NCI-H1417 (cell line): ENCODE measurements at places on chromosomes 1 and 21.

DNA sequence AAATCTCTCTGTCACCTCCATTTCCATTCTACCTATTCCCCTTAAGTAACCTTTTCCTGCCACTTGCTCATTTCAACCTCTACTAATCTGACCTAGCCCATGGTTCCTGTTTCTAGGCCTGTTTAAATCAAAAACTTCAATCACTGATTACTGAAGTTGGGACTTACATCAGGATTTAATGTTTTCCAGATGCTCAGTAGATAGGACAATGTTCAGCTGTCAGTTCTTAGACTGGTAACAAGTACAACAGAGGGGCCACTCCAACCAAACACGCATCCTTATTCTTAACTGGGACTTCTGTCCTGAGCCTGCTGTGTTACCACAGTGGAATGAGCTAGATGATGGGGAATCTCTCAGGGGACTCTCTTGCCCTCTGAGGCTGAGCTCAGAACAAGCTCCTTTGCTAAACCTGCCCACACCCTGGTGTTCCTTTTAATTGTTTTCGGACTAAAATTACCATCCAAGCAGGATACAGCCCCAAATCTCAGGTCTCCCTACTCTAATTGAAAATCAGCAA lies 974.6 kb downstream of the TTLL7 start:
- no peak for DNase-seq

- DNase-seq: no peak
Observed at GRCh38 chr1:23208527-23208926, 8.8 kb downstream of the HTR1D start.

GRCh38 chr1:13708380-13708982 lies 8.5 kb downstream of the PRDM2 start:
- DNase-seq: no peak

- DNase-seq: no peak
Observed at GRCh38 chr1:27595597-27595996, 8.3 kb downstream of the AHDC1 start.

GRCh38 chr1:6037338-6037762 lies 8.3 kb upstream of the KCNAB2 start:
- peak; percentile 9 for DNase-seq

- no peak for DNase-seq
Observed at GRCh38 chr1:196951711-196952394, 8.3 kb downstream of the CFHR2 start.

DNA sequence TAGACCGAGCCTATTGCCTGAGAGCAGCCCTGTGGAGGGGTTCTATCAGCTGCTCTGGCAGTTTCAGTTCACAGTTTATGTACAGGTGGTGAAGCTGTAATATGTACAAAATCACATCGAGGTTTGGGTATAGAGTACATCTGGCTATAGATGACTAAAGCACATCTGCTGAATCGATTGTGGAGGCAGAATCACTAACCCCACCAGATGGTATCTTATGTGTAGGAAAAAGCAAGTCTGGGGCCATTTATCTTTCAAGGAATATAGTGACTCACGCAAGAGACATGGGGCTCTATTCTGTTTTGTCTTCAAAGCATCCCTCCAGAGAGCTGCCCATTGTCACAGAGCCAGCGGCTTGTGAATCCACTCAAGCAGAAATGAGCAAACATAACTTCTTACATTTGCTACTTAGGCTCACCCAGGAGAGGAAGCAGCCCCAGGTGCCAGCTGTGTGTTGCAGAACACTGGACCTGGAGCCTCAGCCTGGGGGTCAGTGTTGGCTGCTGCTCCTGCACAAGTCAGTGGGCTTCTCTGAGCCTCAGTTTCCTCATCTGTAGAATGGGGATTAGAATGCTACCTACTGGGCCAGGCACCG lies 21.3 kb downstream of the MIIP start:
- DNase-seq: peak; percentile 17

- DNase-seq: peak; percentile 9
Observed at GRCh38 chr21:25895565-25896205, 160.9 kb downstream of the GABPA start.

DNA sequence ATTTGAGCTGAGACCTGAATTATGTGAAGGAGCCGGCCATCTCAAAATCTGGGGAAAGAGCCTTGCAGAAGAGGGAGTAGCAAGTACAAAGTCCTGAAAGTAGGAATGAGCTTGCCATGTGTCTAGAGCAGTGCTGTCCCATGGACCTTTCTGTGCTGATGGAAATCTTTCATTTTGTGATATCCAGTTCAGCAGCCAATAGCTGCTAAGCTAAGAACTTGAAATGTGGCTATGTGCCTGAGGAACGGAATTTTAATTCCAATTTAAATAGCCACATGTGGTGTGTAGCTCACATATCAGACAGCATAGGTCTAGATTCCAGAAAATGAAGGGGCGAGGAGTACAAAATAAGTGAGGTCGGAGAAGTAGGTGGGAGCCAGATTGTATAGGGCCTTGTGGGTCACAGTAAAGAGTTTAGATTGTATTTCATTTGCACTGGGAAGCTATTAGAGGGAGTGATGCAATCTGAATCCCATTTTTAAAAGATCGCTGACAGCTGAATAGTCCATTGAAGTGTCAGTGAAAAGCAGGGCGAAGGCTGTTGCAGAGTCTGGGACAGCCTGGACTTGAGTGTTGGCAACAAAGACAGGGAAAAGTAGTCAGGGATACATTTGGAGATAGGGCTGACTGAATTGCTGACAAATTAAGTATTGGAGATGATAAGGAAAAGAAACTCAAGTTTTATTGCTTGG lies 80.3 kb downstream of the TMEM200B start:
- DNase-seq: no peak

DNA sequence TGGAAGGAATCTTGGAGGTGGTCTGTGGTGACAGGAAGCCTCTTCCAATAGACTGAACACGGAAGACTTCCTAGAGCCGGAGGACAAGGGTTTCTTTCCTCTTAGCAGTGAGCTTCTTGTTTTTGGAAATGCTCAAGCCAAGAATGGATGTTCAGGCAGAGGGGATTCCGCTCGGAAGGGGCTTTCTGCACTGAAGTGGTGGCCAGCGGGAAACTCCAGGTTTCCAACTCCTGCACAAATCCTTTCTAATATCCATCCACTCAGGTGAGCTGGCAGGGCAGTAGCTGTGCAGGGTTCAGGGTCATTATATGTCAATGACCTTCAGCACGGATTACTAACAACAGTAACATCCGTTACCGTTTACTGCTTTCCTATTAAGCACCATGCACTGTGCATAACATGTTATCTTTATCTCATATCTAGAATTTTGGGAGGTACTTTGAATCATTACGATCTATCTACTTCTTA lies 573 bp upstream of the CPT2 start:
- DNase-seq: no peak

GRCh38 chr1:24186993-24187790 lies at the start of gene IFNLR1:
IFNLR1 (minus strand) TSS chr1:24187289; CDS start chr1:24187248, 41 bp downstream.
- DNase-seq: peak; percentile 74

- DNase-seq: no peak
Observed at GRCh38 chr1:22110016-22110415, 32.9 kb downstream of the WNT4 start.

DNA sequence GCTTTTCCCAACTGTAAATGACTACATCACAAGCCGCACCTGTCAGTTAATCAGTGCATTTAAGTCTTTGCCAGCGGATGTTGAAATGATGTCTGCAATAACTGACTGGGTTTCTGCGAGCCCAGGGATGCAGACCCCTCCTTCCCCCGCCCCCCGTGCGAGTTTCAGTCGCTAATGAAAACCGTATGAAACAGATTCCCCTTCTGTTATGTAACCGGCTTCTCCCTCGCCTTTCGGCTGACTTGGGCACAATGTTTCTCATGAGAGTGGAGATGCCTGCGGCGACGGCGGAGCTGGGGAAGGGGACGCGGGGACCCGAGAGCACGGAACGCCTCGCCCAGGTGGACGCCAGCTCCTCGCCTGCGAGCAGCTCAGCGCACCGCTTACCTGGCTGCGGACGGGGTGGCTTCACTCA lies 753 bp downstream of the KCNJ6 start:
- peak; percentile 85 for DNase-seq

DNA sequence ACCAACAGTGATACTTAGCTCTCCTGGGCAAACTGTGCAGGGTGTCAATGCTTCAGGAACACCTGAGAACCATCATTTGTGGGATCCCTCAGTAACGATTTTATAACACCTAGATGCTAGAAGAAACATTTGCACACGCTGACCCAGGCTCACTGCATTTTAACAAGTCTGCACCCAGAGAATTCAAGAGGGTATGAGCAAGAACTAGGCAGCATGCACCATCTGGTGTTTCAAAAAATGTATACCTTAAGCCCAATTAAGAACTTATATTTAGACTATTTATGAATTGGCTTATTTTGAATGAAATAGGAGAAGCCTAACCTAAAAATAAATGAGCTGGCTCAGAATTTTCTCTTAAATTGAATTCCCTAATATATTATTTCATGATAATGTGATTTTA lies 400.5 kb downstream of the GPATCH2 start:
- no peak for DNase-seq

DNA sequence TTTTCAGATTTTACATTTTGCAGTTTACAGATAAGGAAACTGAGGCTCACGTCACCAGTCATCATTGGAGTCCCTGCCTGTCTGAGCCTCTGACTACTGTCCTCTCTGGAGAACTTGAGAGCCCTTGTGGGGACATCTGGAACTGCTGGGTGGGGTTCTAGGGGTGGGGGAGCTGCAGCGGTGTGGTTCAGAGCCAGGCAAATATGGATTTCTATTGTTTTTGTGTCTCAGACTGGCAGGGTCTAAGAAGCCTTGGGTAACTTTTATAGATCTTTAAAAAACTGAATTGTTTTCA lies 46.9 kb downstream of the IER5 start:
- DNase-seq: peak; percentile 64

GRCh38 chr1:109263234-109263596 lies 13.9 kb downstream of the CELSR2 start:
- DNase-seq: peak; percentile 92

GRCh38 chr1:114009393-114009792 lies 30.1 kb downstream of the OLFML3 start:
- no peak for DNase-seq

GRCh38 chr1:155078469-155079209 lies at the start of gene EFNA3:
EFNA3 (plus strand) TSS chr1:155078837; CDS start chr1:155078942, 105 bp downstream.
- peak; percentile 82 for DNase-seq

- DNase-seq: peak; percentile 15
Observed at GRCh38 chr1:234605983-234606783, 3.8 kb downstream of the IRF2BP2 start.

GRCh38 chr1:119136401-119136800 lies 4.1 kb downstream of the WARS2 start:
- no peak for DNase-seq

GRCh38 chr1:171128463-171128862 lies 37.8 kb downstream of the FMO3 start:
- DNase-seq: no peak

DNA sequence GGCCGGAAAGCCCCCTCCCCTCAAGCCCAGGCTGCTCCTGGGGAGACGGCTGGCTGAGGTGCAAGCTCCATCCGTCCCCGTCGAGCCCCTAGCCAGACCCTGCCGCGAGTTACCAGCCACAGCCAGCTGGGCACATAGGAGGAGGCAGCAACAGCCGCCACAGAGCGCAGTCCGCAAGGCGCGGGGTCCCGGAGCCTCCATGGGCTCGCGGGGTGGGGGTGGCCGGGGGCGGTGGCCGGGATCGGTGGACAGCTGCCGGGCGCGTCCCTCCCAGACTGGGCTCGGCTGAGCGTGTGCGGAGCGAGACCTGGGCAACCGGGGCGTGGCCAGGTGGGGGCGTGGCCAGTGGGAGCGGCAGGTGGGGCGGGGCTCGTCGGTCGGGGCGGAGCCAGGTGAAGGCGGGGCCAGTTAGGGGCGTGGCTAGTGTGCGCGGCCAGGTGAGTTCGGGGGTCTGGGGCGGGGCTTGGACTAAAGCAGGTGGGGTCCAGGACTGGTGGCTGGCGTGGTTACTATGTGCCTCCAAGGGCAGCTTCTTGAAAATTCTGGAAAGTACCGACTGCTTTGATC lies at the start of gene CD164L2:
CD164L2 (minus strand) TSS at position 295 of the 567 bp plus-strand sequence; CDS start at position 201, 94 bp downstream.
- DNase-seq: peak; percentile 59

DNA sequence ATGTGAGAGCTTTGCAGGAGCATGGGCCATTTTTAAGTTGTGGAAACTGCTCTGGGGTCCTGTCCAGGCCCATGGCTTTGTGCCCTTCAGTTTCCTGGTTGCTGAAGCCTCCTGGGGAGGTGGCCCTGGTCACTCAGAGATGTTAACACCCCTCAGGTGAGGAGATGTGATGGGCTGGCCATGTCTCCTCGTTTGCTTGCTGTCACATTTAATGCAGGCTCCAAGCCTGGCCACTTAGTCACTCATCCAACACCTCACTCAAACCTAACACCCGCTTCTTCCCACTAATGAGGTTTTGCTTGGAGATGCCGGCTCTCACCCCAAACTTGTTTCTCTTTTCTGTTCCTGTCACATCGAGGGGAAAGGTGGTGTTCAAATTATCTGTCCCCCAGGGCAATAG lies 192.7 kb downstream of the PTPRU start:
- no peak for DNase-seq

GRCh38 chr1:172388490-172388889 lies 32.0 kb upstream of the C1orf105 start:
- no peak for DNase-seq

DNA sequence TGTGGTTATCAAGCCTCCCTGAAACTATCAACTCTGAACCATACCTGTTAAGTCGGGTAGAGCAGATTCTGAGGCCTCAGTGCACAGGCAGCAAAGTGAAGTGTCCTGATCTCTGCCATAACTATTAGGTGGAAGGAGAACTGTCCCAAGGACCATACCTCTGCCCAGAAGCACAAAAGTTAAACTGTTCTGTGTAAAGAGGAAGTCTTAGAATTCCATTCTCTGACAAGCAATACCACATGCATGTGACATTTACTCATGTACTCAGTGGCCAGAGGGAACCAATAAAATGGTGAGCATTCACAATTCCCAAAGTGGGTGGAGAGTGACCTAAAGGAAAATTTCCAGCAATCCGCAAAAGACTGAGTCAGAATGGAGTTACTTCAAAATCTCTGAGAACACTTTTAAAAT lies 61.0 kb downstream of the TOR3A start:
- no peak for DNase-seq

GRCh38 chr1:64077281-64077940 lies 126.0 kb upstream of the UBE2U start:
- no peak for DNase-seq

DNA sequence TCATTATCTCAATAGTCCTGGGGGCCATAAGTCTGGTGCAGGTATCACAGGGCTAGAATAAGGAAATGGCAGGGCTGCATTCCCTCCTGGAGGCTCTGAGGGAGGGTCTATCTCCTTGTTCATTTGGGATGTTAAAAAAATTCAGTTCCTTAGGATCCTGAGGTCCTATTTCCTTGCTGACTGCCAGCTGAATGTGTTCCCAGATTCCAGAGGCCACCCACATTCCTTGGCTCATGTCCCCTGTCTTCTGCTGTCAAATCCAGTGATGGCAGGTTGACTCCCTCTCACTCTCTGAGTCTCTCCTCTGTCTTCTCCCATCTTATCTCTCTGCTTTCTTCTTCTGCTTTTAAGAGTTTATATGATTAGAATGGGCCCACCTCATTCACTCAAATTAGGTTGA lies 400.6 kb downstream of the PTPRU start:
- DNase-seq: no peak

DNA sequence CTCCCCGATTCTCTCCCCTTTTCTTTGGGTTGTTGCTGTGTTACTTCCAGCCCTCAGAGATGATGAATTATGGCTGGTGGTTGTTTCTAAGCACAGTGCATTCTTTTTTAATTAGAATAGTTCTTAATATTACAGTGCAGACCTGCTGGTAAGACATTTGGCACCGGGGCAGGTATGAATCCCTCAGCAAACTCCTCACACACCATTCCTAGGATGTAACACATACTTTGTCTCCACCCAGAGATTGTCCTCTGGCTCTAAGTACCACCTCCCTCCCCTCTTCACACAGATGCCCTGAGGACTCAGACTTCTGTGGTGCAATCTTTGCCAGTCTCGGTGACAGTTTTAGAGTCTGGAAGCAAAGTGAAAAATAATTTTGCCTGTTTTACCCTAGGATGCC lies 143.1 kb downstream of the HLX start:
- DNase-seq: no peak

GRCh38 chr1:80827666-80828065 lies 973.1 kb upstream of the ADGRL2 start:
- no peak for DNase-seq
